SJSA1 (cell line): ENCODE measurements at places on chromosomes 2 and 18. TPM values are rescaled to one million over a fixed set of nuclear protein-coding genes. Genes with fewer than 3 reads are reported as not detected.

DNA sequence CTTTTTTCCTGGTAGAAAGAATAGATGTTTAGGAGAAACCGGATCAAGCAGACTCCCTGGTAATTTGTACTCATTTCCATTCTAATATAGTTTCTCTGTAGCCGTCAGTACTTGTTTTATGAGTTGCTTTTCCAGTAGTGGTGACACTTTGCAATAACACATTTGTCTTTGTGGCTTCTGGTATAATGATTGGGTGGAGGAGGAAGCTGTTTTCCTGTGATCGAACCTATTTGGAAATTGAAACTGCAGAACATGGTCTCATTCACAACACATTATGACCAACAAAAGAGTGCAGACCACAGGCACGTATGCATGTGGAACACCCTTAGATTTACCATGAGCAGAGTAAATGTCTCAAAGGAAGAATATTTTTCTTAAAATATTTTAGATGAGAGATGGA lies 7.6 kb upstream of the SERPINB12 start:
- H3K4me3 ChIP-seq = no peak overlapping the region
- peaks cover 15% of the 10 kb centered on the region; the same call in 1 of the 2 replicates for H3K27me3 ChIP-seq
- DNase-seq = no peak
- peaks cover 1% of the 10 kb centered on the region for H3K4me1 ChIP-seq
- H3K36me3 ChIP-seq = no peaks in the 10 kb centered on the region
- no peak overlapping the region for H3K27ac ChIP-seq

DNA sequence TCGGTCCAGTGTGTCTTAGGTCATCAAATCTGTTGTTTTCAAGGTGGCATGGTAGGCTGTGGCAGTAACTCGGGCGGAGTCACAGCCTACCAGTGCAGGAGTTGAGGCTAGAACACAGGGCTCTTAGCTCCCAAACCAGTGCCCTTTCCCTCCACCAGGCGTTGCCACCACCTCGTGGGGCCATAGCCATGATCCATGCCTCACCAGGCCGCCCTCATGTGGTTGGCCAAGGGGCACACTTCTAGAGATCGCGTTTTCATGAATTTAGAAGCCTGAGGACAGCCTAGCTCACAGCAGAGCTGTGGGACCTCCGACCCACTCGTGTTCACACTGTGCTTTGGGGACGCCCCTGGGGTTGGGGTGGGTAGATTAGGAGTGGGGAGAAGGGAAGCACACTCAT lies 10.6 kb downstream of the SEC11C start:
- H3K36me3 ChIP-seq = no peaks in the 10 kb centered on the region
- peaks cover 8% of the 10 kb centered on the region for H3K4me1 ChIP-seq
- no peaks in the 10 kb centered on the region for H3K27me3 ChIP-seq
- no peak overlapping the region for H3K27ac ChIP-seq
- no peak for DNase-seq
- H3K4me3 ChIP-seq = no peak overlapping the region

- H3K4me1 ChIP-seq = no peaks in the 10 kb centered on the region
- no peak overlapping the region for H3K27ac ChIP-seq
- no peak overlapping the region for H3K4me3 ChIP-seq
- H3K27me3 ChIP-seq = no peaks in the 10 kb centered on the region
- peaks cover 20% of the 10 kb centered on the region; the same call in 1 of the 2 replicates for H3K36me3 ChIP-seq
These were observed 92.4 kb downstream of the COX7A2L start for GRCh38 chr2:42268528-42269151.

HOXD8 gene
- total RNA-seq = 13.0 and 16.8 TPM in 2 replicates

CCDC85A gene
- total RNA-seq = 0.06 and 0.37 TPM in 2 replicates

UNC80 gene
- total RNA-seq = not detected in 2 replicates
